Non-pigmented ciliary epithelial cell (primary cell): ENCODE measurements at places on chromosomes 13 and 19.

DNA sequence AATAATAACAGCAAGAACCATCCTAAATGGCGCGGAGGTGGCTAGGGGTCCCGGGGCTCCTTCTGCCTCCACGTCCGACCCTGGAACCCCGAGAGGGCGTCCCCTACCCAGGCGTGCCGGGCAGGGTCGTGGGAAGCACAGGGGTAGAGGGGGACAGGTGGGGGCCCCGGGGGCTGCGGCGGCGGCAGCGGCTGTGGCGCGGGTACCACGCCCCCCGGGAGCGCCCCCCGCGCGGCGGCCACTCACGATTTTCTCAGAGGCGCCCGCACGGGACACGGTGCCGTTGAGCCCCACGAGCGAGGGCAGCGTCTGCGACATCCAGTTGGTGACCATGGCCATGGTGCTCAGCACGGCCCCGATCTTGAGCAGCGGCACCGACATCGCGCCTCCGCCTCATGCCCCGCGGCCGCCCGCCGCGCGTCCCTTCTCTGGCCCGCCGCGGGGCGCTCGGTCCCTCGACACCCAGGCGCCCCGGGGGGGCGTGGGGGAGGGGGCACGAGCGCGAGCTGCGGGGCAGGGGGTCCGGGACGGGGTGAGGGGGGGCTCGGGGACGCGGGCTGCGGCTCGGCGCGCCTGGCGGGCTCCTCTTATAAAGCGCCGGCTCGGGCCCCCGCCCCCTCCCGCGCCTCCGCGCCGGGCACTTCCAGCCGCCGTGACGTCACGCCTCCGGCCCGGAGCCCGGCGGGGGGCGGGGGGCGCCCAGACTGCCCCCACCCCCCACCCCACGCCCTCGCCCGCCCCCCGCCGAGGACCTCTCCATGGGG lies 22.9 kb downstream of the OLFM2 start:
- no peak for DNase-seq

DNA sequence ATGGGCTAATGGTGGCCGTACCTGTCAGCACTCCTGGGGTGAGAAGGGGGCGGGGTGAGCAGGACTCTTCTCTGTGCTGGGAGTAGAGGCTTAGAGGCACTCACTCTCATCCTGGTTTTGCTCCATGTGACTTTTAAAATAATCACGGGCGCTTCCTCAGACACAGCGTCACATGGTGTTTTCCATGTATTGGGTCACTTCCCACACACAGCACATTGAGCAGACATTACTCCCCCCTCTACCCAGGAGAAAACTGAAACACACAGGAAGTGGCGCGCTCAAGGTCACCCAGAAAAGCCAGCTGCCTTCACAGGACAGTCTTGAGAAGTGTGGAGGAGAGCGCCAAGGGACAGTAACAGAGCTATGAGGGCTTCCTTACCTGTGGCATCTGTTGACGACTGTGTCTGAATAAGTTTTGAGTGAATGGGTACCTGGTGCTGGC lies 23.2 kb downstream of the SPATA13 start:
- DNase-seq = no peak

GRCh38 chr13:25988661-25989060 lies 63.2 kb downstream of the SHISA2 start:
- no peak for DNase-seq

GRCh38 chr19:33998302-33998701 lies 174.0 kb upstream of the LSM14A start:
- no peak for DNase-seq

DNA sequence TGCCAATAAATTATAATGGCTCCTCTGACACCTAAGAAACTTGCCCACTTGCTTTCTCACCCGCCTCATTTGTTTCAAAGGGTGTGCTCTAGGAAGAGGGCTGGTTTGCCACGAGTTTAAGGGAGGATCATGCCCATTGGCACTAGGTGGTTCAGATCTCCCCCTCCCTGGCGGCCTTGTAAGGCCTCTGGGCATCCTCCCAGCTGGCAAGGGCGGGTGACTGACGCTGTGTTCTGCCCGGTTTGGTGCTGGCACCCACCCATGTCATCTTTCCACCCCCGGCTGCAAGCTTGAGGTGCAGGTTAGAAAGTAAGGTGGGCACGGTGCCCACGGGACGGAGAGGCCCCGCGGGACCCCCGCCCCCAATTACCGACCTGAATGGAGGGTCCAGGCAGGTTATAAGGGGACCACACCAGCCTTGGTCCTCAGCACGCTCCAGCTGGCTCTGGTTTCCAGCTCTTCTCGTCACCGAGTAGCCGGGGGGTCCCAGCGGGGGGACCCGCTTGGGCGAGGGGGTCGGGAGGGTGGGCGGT lies 90.4 kb downstream of the PTPRS start:
- no peak for DNase-seq

GRCh38 chr13:52599848-52600603 lies 42.2 kb upstream of the HNRNPA1L2 start:
- DNase-seq = no peak
